ENCODE measurements at places on chromosomes 7 and 10. TPM values are rescaled to one million over a fixed set of nuclear protein-coding genes. Genes with fewer than 3 reads are reported as not detected.

SPDYE8 gene
- not detected for total RNA-seq

OR6B1 gene
- total RNA-seq: not detected

UROS gene
- total RNA-seq: 75.8 TPM

RBM33 gene
- total RNA-seq: 36.2 TPM

PILRA gene
- 5.3 TPM for total RNA-seq

ANKRD61 gene
- total RNA-seq: not detected

PAOX gene
- 3.4 TPM for total RNA-seq

SNX10 gene
- total RNA-seq: 3.5 TPM

TRIM74 gene
- total RNA-seq: 0.53 TPM

HOXA2 gene
- total RNA-seq: not detected

BLNK gene
- 1.4 TPM for total RNA-seq

NUTM2A gene
- total RNA-seq: 4.1 TPM

BAIAP2L1 gene
- total RNA-seq: 2.0 TPM

AP5Z1 gene
- 15.8 TPM for total RNA-seq

LRRN3 gene
- 32.8 TPM for total RNA-seq

SAP25 gene
- total RNA-seq: 1.3 TPM

PRF1 gene
- 2.5 TPM for total RNA-seq

ASB10 gene
- 4.5 TPM for total RNA-seq

GARS1 gene
- 48.8 TPM for total RNA-seq

RHOBTB1 gene
- total RNA-seq: 13.8 TPM

NME8 gene
- total RNA-seq: not detected

GPR146 gene
- total RNA-seq: 9.4 TPM

GIMAP4 gene
- 20.2 TPM for total RNA-seq

MPP7 gene
- total RNA-seq: 11.5 TPM

EZH2 gene
- total RNA-seq: 1.2 TPM

ANKRD1 gene
- total RNA-seq: 1,980 TPM

CLDN4 gene
- 0.23 TPM for total RNA-seq

IL6 gene
- 0.43 TPM for total RNA-seq

PPP1R9A gene
- total RNA-seq: 31.4 TPM

PIK3AP1 gene
- 7.4 TPM for total RNA-seq

All from right cardiac atrium (tissue), 5 donors.